ENCODE measurements at places on chromosomes 16 and 17.

DNA sequence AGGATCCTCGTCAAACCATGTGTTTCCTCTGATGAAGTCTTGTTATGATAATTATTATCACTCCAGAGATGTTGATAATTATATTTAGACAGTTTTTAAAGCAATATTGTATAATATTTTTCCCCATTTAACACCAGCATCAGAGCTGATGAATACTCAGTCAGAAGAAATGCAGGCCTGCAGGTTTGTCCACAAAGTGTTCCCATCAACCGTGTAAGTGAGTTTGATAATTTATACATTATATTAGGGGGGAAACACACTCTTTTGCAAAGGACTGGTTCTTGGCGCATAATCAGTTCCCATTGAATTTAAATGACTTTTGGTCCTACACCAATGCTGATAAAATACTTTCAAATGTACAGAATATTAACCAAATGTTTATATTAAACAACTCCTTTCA is 454.8 kb downstream of the TOX3 start:
- DNase-seq, result no peak

- DNase-seq, result no peak
Observed at GRCh38 chr17:79803421-79803996, 6.6 kb upstream of the CBX8 start.

- no peak for DNase-seq
Observed at GRCh38 chr16:72711823-72712222, 336.1 kb downstream of the ZFHX3 start.

- DNase-seq, result peak; percentile 84
Observed at GRCh38 chr17:45784741-45785479, 790 bp downstream of the CRHR1 start.

DNA sequence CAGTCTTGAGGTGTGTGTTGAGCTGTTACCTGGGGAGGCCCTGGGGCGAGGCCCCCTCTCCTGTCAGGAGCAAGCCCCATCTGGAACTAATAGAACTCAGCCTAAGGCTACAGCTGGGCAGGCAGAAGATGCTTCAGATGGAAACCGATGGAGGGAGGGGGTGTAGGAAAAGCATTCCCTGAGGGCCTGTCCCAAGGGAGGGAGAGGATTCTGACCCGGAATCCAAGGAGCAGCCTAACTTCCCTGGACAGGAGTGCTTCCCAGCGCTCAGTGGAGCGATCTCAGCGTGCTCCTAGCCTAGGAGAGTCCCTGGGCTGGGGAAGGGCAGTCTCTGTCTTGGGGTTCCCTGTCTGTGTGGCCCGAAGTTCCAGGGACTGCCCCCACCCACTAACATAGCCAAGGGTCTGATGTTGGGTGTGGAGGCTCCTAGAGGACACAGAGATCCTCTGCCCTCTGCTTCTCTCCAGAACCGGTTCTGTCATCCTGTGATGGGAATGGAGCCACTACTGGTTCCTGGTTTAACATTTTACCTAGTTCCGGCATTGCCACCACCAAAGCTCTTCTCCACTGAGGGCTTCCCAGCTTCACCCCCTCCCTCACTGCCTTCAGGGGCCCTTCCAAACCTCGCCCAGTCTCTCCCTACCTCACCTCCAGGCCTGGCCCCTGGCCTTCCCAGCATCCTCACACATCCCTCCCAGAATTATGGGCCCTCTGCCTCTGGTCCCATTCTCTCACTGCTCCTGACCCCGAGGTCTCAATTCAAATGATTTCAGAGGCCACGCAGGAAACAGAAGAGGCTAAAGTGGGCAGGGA is 58.7 kb downstream of the RTN4RL1 start:
- no peak for DNase-seq
